ENCODE measurements at places on chromosomes 3 and 15. TPM values are rescaled to one million over a fixed set of nuclear protein-coding genes. Genes with fewer than 3 reads are reported as not detected.

- DNase-seq: no peak
- no peak overlapping the region for H3K27ac ChIP-seq
- peaks cover 12% of the 10 kb centered on the region for H3K36me3 ChIP-seq
- H3K27me3 ChIP-seq: no peaks in the 10 kb centered on the region
- H3K4me1 ChIP-seq: peaks cover 3% of the 10 kb centered on the region
Observed at GRCh38 chr3:128310286-128311058, 156.2 kb downstream of the DNAJB8 start.

- H3K27ac ChIP-seq: no peak overlapping the region
- H3K27me3 ChIP-seq: peaks cover 14% of the 10 kb centered on the region
- no peaks in the 10 kb centered on the region for H3K36me3 ChIP-seq
- no peak for DNase-seq
Observed at GRCh38 chr3:186458306-186459107, 85.7 kb downstream of the CRYGS start.

GRCh38 chr3:143241481-143241951, 121.9 kb downstream of the CHST2 start:
- no peaks in the 10 kb centered on the region for H3K27me3 ChIP-seq
- no peak overlapping the region for H3K27ac ChIP-seq
- H3K36me3 ChIP-seq: peaks cover 1% of the 10 kb centered on the region
- H3K4me3 ChIP-seq: no peak overlapping the region
- no peak for DNase-seq

DNA sequence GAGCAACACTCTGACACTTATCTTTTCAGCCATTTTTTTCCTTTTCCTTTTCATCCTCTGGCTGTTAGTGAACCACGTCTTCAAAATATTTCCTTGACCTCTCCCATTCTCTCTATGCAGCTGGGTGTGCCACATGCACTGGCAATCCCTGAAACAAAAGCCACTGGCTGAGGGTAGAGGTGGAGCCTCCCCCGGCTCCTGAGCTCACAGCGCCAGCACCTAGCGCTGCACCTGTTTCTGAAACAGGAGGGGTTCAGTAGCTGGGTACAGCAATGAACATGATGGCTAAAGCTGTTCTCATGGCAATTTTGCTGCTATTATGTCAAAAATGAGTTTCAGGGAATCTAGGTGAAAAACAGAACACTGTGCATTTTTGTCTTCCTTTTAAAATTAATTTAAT, 314.7 kb upstream of the ATP10A start:
- H3K36me3 ChIP-seq: no peaks in the 10 kb centered on the region
- H3K4me3 ChIP-seq: no peak overlapping the region
- H3K27me3 ChIP-seq: no peaks in the 10 kb centered on the region
- H3K27ac ChIP-seq: no peak overlapping the region

DNA sequence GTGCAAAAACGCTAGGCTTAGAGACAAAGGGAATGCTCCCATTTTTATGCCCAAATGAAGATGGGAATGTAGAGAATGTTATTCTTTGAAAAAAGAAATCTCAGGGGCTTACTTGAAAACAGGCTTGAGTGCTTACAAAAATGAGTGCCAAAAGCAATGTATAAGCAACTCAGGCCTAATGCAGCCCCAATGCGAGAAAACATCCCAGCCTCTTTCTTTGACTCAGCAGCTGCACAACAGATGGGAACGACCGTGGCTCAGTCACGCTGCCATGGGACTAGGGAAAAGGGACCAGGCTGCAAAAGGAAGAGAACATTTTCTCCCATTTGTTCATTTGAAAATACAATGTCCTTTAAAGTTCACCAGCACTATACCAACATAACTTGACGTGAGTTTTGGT, 246.4 kb upstream of the LRIG1 start:
- peaks cover 4% of the 10 kb centered on the region for H3K27me3 ChIP-seq
- no peaks in the 10 kb centered on the region for H3K4me1 ChIP-seq
- no peak for DNase-seq
- no peaks in the 10 kb centered on the region for H3K36me3 ChIP-seq
- no peak overlapping the region for H3K4me3 ChIP-seq
- H3K27ac ChIP-seq: no peak overlapping the region

DNA sequence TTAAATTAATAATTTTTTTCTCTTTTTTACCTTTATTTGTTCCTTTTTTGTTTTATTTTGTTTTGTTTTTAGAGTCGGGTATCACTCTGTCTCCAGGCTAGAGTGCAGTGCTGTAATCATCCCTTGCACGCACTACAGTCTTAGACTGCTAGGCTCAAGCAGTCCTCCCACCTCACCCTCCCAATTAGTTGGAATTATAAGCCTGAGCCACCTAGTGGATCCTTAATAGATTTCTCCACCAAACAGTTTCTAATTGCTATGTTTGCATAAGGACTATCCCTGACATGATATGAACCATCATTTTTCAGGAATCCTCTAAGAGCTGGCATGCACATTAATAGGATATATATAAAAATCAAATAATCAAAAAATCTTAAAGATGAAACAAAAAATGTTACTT, 993.2 kb downstream of the OTOL1 start:
- H3K27me3 ChIP-seq: no peaks in the 10 kb centered on the region
- H3K27ac ChIP-seq: no peak overlapping the region
- no peak overlapping the region for H3K4me3 ChIP-seq
- no peaks in the 10 kb centered on the region for H3K4me1 ChIP-seq

DNA sequence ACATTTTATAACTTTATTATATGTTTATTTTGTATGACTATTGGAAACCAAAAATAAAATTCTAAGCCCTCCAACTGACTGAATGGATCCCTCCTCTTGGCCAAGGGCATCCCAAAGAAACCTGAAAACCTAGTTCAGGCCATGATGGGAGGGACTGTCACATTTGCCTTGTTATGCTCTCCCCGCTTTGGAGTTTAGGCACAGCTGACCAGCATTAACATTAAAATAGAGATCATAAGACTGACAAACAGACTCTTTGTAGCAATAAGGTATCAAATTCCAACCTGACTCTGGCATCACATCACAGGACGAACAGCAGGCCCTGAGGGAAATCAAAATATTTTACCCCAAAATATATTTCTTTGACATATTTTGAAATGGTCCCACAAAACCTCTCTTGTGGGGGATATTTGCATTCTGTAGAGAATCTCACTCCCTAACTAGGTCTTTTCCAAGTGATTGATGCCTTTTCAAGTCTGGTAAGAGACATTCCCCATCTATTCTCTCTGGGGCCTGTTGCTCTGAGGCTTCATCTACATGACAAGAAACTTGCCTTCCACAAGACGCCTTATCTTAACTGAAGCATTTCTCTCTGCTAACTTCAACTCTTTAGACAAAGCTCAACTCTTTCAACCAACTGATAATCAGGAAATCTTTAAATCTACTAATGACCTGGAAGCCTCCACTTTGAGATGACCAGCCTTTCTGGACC, 81.8 kb upstream of the PRR23E start:
- no peak overlapping the region for H3K27ac ChIP-seq
- H3K36me3 ChIP-seq: peaks cover 3% of the 10 kb centered on the region
- H3K27me3 ChIP-seq: peaks cover 5% of the 10 kb centered on the region
- H3K4me3 ChIP-seq: no peak overlapping the region
- no peak for DNase-seq

DNA sequence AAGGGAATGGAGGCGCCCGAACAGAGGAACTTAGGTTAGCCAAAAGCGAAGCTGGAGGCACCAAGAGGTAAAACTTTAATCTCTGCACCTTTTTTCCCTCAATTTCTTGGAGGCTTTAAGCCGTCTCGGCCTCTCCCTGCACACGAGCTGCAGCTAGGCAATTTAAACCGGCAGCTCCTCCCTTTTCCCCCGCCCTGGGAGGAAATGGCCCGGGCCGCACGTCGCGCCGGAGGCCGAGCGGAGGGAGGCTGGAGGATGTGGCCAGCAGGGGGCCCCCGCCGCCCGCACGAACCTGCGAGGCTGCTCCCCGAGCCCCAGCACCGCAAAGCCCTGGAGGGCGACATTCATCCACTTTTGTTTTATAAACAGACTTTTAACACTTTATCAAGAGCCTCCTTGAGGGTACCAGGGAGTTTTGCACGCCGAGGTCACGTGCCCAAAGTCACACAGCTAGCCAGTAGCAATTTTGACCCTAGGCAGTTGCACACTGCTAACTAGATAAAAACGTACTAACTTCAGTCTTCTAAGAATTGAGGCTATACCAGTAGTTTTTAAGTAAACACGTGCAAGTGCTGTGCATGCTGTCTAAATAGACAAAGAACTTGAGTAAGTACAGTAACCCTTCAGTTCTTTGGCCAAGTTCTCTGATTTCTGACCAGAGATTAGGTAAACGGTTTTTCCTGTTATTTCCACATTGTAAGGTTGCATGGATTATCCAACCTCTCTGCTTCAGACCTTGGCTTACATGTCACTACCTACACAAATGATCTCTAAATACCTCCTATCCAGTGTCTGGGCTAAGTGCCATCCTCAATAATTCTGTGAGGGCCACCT, 668 bp upstream of the XXYLT1 start:
- H3K27ac ChIP-seq: peak overlapping the region; percentile 87
- H3K4me3 ChIP-seq: peak overlapping the region; percentile 89
- no peaks in the 10 kb centered on the region for H3K27me3 ChIP-seq
- peak; percentile 95 for DNase-seq

C3orf52 gene
- total RNA-seq: 3.1 TPM

DNA sequence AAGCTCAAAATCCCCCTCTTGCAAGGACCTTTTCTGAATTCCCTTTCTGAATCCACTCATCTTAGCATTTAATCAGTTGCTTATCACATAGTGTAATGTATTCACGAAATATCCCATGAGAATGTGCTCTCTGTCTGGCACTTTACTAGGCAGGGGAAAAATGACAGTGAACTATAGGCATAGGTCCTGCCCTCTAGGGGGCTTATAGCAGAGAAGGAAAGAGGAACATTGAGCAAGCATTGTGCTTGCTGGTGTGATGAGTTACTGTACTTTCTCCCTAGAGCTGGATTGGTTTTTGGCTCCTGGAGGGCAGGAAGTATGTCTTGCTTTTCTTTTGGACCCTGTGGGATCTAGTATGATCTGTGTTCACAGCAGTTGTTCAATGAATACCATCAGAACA, 26.5 kb downstream of the DUOX2 start:
- H3K27me3 ChIP-seq: peaks cover 26% of the 10 kb centered on the region
- no peak overlapping the region for H3K4me3 ChIP-seq
- H3K27ac ChIP-seq: no peak overlapping the region
- no peaks in the 10 kb centered on the region for H3K4me1 ChIP-seq
- DNase-seq: no peak
- H3K36me3 ChIP-seq: no peaks in the 10 kb centered on the region

DNA sequence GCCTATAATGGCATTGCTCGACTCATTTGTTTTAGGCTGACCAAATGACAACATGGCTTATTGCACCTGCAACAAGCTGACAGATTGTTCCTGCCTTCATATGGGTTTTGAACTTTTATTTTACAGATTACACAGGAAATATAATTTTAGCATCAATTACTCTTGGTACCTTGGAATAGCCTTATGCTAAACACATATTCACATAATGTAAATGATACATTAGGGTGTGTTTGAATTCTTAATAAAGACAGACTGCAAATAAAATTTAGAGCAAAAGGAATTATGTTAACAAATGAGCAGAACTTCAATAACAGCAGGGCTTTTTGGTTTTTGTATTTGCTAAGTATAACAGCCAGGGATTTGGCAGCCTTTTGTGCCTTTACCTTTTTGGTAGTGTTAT, 51.9 kb upstream of the TMC3 start:
- no peaks in the 10 kb centered on the region for H3K4me1 ChIP-seq
- no peak for DNase-seq
- no peak overlapping the region for H3K27ac ChIP-seq

DNA sequence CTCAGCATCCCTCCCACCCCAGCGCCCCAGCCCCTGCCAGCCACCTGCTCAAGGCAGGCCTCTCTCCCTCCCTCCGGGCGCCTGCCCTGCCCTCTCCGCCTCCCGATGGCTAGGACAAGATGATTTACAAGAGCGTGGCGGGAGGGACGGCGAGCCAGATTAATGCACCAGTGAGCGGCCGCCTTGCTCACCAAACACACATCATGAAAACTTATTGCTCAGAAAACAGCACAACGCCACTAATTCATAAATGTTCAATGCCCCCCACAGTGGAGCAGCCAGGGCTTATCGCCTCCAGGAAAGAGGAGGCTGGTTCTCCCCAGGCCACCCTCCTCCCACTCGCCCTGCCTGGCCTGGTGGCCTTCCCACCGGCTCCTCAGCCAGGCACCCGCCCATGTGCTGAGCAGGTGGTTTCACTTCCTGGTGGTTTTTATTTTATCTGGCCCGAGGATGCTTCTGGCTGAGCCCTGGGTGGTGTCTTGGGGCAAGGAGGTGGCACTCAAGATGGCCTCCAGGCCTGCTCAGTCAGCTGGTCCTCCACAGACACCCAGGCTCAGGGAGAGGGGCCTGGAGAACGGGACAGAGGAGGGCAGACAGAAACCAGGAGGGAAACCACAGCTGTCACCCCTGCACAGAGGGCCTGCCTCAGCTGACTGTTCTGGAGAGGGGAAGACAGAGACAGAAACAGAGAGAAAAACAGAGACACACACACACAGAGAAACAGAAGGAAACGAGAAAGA, 284.9 kb downstream of the UACA start:
- peaks cover 6% of the 10 kb centered on the region for H3K36me3 ChIP-seq
- peak overlapping the region; percentile 63 for H3K4me3 ChIP-seq
- no peak for DNase-seq
- H3K4me1 ChIP-seq: peaks cover 46% of the 10 kb centered on the region

KAT2B gene
- 108 TPM for total RNA-seq

GRCh38 chr3:186883686-186884058, 41.2 kb downstream of the ADIPOQ start:
- no peaks in the 10 kb centered on the region for H3K27me3 ChIP-seq
- peaks cover 29% of the 10 kb centered on the region for H3K4me1 ChIP-seq
- H3K4me3 ChIP-seq: no peak overlapping the region
- H3K27ac ChIP-seq: no peak overlapping the region
- DNase-seq: no peak
- no peaks in the 10 kb centered on the region for H3K36me3 ChIP-seq

DNA sequence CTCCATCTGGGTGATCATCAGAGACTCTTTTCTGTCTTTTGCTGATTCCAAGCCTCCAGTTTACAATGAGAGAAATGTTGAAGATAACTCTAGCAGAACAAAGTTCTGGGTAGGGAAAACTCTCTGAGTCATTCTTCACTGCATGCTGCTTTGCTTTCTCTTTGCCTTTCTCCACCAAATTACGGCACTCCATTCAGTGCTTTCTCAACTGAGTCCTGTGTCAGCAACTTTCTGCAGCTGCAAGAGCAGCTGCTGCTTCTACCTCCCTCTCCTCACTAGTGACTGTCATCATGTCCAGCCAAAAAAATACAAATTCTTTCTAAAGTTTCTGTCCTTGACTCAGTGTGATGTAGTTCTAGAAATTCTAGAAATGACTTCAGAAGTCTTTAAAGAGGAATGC, 953.8 kb downstream of the IGSF11 start:
- H3K27me3 ChIP-seq: no peaks in the 10 kb centered on the region
- H3K36me3 ChIP-seq: no peaks in the 10 kb centered on the region
- no peak overlapping the region for H3K4me3 ChIP-seq

DNA sequence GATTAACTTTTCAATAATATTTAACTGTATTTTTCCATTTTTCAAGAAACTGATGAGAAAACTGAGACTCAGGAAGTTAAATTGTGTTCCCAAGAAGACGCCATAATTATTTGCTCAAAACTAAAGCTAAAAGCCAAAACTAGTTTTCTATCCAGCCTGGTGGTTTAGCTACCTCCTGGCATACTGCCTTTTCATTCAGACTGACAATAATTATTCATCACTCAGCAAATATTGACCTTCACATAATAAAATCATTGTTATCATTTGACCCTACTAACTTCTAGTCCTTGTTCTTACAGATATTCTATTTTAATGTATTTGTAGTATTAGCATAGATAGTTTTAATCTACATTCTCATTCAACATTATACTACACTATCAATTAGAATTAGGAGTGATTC, 210.6 kb upstream of the GADL1 start:
- H3K27ac ChIP-seq: no peak overlapping the region
- DNase-seq: no peak
- peaks cover 6% of the 10 kb centered on the region for H3K4me1 ChIP-seq
- no peak overlapping the region for H3K4me3 ChIP-seq
- H3K36me3 ChIP-seq: peaks cover 1% of the 10 kb centered on the region
- H3K27me3 ChIP-seq: no peaks in the 10 kb centered on the region
